ENCODE measurements at places on chromosomes 4 and X.
A peak's percentile ranks its signal among the peaks of the same experiment; 100 is the strongest.

GRCh38 chr4:8738471-8738931 is 133.1 kb downstream of the HMX1 start:
- no peak for DNase-seq

DNA sequence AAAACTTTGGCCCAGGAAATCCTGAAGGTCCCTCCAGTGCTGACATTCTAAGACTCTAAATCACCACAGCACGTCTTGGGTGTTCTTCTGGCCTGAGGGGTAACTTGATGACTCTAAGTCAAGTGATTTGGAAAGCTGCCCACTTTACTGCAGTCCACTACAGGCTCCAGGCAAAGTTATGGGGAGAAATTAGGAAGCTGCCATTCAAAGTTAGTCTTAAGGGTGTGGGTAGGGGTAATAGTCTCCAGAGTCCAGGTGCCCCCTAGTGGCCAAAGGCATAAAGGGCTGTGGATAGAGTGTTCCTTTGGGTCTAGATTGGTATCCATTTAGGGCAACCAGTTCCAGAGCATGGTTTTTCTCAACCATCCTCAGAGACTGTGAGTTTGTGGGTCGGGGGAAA is 38.7 kb upstream of the SLC16A2 start:
- DNase-seq: peak; percentile 64

- peak; percentile 3 for DNase-seq
These were observed 10.9 kb downstream of the TMA16 start for GRCh38 chr4:163505374-163505773.

DNA sequence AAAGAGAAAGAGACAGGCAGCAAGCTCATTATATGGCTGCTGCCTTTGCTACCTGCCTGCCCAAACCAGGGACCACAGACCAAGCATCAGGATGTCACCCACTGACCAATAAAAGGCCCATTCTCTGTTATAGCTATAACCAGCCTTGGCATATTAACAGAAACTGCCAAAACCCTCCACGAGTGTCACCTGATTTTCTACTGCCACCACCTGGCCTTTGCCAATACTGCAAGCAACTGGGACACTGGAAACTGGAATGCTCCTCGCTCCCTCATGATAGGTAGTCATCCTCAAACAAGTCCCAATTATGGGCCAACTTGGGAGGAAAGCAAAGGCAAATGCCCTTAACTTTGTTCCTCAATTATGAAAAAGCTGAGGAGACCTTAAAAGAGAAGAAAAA is 76.0 kb downstream of the SPIN4 start:
- no peak for DNase-seq

DNA sequence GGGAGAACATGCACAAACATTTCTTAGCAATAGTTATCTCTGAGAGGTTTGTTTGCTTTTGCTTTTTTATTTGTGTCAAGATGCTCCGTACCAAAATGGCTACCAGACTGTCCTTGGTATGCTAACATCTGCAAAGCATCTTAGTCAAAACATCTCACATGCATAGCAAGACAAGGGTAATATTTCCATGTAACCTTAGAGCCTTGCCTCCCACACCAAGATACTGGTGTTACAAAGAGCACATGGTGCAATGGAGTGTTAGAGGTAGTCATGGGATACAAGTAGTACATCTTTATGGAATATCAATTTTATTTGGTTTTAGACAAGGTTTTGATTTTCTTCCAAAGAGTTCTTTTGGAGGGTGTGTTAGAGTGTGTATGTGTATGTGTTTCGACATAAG is 109.7 kb downstream of the NR3C2 start:
- no peak for DNase-seq

DNA sequence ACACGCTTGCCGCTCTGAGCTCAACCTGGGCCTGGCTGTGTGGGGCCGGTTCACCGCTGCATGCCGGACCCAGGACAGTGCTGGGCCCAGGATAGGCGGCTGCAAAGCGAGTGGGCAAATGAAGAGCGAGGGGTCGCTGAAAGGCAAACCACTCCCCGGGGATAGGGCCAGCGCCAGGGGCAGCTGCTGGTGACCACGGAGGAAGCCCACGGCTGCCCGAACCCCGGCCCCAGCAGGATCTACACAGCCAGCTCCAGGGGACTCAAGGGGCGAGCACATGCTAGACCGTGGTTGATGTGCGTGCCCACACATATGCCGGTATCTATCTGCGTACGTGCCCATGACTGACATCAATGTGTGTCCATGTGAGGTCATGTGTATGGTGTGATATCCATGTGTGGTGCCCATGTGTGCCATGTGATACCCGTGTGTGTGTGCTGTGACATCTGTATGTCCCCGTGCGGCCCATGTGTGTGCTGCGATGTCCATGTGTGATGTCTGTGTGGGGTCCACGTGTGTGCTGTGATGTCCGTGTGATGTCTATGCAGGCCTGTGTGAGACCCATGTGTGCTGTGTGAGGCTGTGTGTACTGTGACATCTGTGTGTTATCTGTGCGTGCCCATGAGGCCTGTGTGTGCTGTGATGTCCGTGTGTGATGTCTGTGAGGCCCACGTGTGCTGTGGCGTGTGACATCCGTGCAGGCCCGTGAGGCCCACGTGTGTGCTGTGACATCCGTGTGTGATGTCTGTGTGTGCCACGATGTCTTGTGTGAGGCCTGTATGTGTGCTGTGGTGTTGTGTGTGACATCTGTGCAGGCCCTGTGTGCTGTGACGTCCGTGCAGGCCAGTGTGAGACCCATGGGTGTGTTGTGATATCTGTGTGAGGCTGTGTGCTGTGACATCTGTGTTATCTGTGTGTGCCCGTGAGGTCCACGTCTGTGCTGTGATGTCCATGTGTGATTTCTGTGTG is 24.8 kb downstream of the CTBP1 start:
- no peak for DNase-seq

DNA sequence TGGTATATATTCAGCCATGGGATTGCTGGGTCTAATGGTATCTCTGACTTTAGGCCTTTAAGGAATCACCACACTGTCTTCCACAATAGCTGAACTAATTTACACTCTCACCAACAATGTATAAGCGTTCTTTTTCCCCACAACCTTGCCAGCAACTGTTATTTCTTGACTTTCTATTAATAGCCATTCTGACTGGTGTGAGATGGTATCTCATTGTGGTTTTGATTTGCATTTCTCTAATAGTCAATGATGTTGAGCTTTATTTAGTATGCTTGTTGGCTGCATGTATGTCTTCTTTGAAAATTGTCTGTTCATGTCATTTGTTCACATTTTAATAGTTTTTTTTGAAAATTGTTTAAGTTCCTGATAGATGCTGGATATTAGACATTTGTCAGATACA is 235.2 kb downstream of the HEPH start:
- no peak for DNase-seq

GRCh38 chrX:23890933-23891332 is 16.8 kb downstream of the APOO start:
- no peak for DNase-seq

- peak; percentile 42 for DNase-seq
These were observed 83.3 kb downstream of the EFNB1 start for GRCh38 chrX:68912113-68912512.

DNA sequence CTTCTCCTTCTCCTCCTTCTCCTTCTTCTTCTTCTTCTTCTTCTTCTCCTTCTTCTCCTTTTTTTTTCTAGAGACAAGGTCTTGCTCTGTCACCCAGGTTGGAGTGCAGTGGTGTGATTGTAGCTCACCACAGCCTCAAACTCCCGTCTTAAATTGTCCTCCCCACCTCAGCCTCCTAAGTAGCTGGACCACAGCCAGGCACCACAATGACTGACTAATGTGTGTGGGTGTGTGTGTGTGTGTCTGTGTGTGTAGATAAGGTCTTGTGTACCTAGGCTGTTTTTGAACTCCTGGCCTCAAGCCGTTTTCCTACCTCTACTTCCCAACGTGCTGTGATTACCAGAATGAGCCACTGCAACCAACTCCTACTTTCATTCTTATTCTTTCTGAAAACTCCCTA is 390.9 kb downstream of the ADAM29 start:
- DNase-seq: peak; percentile 53

DNA sequence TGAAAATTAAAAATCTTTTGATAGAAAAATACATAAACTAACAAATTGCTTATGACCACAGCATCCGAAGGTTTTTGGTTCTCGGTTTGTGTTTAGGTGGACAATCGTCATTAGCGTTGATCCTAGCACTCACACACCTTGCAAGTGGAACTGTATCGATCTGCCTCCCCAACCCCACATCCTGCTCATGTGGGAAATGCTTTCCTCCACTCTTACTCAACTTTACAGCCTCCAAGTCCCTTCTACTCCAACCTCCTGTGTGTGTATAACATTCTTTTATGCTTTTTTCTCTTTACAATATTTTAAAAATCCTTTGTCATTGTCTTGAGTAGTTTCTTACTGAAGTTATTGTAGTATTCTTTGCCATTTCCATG is 15.6 kb upstream of the TMEM131L start:
- DNase-seq: no peak

DNA sequence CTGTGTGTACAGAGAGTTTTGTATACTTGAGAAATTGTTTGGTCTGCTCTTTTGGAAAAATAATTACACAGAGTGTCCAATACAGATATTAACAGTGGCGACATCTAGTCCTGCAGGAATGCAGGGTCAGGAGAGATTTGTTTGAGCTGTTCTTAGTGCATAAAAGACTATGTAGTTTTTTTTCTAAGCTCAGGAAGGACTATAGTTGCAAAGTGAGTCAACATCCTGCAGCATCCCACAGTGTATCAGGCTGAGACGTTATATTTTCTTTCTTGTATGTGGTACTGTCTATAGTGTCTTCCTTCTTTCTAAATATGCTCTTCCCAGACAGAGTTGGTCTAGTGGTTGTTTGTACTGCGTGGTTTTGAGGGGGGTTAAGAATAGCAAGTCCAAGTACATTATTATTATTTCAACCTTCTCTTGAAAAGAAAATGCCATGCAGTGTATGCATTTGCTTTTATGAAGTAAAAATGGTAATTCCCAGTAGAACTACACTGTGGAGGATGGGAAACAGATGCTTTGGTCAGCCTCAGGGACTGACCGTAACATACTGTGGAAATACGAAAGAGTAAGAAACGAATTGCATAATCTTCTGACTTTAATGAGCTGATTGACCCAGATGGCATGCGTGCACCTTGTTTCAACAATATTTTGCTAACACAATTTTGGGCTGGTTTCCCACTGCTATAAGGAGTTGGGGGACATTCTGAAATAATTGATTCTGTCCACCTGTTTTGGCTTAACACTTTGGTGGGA is 67.4 kb downstream of the DMP1 start:
- peak; percentile 2 for DNase-seq

- no peak for DNase-seq
These were observed 76.2 kb upstream of the ADGRG2 start for GRCh38 chrX:19198473-19198872.

DNA sequence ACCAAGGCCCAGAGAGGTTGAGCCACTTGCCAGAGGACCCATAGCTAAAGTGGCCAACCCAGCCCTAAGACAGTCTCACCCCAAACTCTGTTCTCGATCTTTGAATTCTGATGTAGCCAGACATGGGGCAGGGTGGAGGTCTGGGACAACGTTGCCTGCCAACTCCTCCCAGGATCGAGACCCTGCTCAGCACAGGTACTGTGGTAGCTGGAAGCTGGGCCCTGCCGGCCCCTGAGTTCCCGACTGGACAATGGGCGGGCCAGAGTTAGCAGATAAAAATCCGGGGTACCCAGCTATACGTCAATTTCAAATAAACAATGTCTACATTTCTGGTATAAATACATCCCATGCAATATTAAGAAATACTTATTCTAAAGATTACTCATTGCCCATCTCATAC is 35.3 kb downstream of the ADRA2C start:
- DNase-seq: no peak

DNA sequence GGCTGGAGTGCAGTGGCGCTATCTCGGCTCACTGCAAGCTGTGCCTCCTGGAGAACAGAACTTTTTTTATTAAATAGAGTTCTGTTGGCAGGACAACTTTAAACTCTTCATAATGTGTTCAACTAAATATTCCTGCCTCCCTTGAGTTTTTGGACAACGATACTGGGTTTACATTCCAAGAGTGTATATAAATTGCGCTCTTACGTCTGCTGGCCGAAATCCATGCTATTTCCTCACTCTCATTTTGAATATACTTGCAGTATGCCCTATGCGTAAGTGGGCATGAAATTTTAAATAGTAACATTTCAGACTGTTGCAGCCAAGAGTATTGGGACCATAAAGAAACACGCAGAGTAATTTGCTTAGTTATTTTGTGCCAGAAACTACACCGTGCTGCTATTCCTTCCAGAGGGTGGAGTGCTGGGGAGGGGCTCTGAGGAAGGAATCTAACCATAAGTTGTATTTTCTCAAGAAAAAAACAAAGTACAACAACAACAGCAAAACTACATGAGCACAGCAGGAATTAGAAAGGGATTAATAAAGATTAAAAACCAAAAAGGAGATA is 480.0 kb downstream of the NLGN4X start:
- DNase-seq: no peak

- no peak for DNase-seq
These were observed 110.7 kb upstream of the LRPAP1 start for GRCh38 chr4:3642806-3643517.

DNA sequence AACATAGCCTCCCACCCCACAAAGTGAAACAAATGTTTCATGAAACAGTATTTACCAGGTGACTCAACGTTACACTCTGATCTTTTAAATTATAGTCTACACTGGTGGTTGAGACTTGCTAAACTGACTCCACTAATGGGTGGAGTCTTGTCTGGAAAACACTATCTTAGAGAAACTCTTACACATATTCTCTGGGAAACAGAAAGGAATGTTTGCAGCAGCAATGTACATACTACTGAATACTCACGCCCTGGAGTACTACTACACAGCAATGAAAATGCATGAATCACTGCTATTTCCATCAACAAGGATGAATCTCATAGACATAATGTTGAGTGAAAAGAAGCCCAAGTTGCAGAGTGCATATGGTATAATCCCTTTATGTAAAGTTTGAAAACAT is 208.5 kb upstream of the IGFBP7 start:
- DNase-seq: no peak

DNA sequence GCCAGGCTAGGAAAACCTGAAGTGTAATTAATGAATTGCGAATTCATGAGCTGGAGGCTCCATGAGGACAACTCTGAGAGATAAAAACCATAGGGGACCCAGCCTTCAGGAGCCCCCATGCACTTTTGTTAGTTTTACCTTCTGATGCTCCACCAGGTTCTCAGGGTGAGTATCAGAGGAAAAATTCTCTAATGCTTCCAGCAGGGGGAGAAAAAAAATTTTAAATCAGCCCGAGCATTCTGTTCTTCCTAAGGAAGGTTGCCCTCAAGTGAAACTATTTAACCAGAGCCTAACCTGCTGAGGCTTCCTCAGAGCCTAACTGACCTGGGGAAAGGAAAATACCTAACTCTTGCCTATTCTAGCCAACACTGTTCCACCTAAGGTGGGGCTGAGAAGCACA is 552.6 kb downstream of the PPARGC1A start:
- DNase-seq: no peak

GRCh38 chr4:184732126-184732525 is 1.8 kb downstream of the CENPU start:
- peak; percentile 30 for DNase-seq

- no peak for DNase-seq
These were observed 1544.1 kb upstream of the ADGRL3 start for GRCh38 chr4:59655996-59656395.

DNA sequence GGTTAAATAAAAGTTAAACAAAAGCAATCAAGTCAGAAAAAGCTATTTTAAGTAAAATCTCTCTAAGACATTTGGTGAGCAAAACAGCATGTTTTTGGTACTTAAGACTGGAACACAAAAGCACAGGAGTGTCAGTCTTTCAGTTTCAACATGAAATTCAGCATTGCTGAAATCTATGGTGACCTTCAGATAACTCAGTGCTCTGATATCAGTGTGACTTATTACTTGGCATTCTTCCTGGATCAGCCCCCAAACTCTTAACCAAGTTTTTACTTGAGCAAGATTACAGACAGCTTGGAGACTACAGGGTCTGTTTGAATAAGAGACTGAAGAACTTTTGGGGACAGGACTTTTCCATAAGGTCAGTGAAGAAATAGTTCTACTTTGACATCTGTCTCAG is 437.2 kb downstream of the RAPGEF2 start:
- DNase-seq: peak; percentile 6

All from fibroblast of skin of right biceps (primary cell).